ENCODE measurements at places on chromosomes 6 and 20. TPM values are rescaled to one million over a fixed set of nuclear protein-coding genes. Genes with fewer than 3 reads are reported as not detected.
A peak's percentile ranks its signal among the peaks of the same experiment; 100 is the strongest.

CLDN20 gene
- 0.21 TPM for total RNA-seq

GABRR2 gene
- total RNA-seq, result 1.0 TPM

ZSCAN31 gene
- 0.79 TPM for total RNA-seq

CALHM6 gene
- total RNA-seq, result 24.8 TPM

AIF1 gene
- 69.6 TPM for total RNA-seq

DOK5 gene
- total RNA-seq, result 37.1 TPM

OXT gene
- total RNA-seq, result not detected

IL17A gene
- not detected for total RNA-seq

SNRPB gene
- 567 TPM for total RNA-seq

WFDC10B gene
- not detected for total RNA-seq

NEDD9 gene
- 36.9 TPM for total RNA-seq

ASCC3 gene
- 65.6 TPM for total RNA-seq

- DNase-seq, result no peak
Observed at GRCh38 chr6:160207618-160208017, 51.0 kb downstream of the SLC22A2 start.

GRCh38 chr6:136076496-136076895 is 173.6 kb downstream of the MTFR2 start:
- no peak for DNase-seq

DNA sequence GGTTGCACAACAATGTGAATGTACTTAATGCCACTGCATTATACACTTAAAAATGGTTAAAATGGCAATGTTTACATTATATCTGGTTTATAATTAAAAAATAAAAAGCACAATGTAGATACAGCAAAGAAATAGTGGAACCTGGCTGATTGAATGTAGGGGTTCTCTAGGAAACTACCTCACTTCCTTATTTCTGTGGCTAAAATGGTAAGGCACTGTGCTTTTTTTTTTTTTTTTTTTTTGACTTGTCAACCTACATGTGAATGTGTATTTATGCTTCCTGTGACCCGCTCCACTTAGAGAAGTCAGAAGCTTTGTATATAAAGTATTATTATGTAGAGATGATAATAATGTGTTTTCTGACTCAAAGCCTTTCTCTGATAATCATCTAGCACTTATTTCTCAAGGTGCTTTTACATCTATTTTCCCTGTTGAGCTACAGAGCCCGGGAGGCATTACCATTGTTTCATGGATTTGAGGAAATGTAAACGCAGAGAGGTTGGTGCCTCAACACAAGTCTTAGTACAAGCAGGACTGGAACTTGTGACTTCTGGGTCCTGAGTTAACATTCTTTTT is 55.0 kb downstream of the SOX4 start:
- DNase-seq, result no peak

DNA sequence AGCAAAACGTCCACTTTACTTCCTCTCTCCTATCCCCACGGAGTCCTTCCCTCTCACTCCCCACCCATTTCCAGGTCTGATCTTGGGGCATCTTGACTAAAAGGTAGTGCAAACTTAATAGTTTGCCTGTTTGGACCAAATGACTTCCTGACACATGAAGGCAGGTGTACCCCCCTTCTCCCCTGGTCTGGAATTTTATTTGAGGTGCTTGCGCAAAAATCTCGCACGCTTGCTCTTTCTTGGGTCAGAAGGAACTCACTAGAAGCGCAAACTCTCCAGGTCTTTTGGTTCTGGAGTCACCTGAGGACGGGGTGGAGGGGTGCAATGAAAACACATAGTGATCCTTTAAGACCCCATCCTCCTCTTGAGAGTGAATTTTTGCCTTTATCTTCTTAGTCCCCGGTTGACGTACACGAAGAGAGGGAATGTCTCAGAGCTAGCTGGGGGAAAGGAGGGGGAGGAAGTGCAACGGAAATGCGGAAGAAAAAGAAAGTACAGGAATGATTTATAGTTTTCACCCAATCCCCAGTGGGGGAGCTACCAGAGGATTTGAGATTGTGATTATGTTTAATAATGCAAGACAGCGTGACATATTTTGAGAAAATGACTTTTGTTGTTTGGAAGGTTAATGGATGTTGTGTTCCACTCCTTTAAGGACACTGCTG is 4.9 kb downstream of the ADGRB3 start:
- no peak for DNase-seq

DNA sequence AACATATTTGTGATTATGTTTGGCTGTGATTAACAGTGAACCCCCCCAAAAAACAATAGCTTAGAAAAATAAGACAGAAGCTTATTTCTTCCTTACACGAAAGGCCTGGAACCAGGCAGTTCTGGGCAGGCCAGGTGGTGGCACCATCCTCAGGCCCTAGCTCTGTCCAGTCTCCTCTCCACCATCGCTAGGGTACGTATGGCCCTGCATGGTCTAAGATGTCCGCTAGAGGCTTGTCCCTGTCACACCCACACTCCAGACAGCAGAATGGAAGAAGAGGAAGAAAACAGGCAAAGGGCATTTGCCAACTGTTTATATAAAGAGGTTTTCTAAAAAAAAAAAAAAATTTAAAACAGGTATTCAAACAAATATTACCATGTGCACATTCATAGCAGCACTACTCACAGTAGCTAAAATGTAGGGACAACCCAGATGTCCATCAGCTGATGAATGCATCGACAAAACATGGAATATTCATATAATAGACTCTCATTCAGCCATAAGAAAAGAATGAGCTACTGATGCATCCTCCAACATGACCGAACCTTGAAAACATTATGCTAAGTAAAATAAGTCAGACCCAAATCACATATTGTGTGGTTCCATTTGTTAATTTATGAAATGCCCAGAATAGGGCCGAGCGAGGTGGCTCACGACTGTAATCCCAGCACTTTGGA is 6.7 kb downstream of the TGM3 start:
- no peak for DNase-seq

DNA sequence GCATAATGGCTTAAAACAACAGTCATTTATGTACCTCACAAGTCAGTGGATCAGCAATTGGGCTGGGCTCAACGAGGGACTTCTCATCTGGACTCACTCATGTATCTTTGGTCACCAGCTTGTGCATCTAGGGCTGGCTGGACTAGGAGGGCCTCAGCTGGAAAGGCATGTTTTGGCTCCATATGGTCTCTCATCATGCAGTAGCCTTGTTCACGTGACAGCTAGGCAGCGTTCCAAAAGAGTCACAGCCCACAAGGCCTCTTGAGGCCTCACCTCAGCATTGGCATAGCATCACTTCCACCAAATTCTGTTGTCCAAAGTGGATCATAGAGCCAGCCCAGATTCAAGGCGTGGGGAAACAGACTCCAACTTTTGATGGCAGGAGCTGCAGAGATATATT is 110.1 kb downstream of the MAFB start:
- no peak for DNase-seq

GRCh38 chr20:14913896-14914620 is 576.6 kb upstream of the FLRT3 start:
- DNase-seq, result no peak

- DNase-seq, result no peak
Observed at GRCh38 chr6:108222504-108222903, 38.3 kb downstream of the SNX3 start.

DNA sequence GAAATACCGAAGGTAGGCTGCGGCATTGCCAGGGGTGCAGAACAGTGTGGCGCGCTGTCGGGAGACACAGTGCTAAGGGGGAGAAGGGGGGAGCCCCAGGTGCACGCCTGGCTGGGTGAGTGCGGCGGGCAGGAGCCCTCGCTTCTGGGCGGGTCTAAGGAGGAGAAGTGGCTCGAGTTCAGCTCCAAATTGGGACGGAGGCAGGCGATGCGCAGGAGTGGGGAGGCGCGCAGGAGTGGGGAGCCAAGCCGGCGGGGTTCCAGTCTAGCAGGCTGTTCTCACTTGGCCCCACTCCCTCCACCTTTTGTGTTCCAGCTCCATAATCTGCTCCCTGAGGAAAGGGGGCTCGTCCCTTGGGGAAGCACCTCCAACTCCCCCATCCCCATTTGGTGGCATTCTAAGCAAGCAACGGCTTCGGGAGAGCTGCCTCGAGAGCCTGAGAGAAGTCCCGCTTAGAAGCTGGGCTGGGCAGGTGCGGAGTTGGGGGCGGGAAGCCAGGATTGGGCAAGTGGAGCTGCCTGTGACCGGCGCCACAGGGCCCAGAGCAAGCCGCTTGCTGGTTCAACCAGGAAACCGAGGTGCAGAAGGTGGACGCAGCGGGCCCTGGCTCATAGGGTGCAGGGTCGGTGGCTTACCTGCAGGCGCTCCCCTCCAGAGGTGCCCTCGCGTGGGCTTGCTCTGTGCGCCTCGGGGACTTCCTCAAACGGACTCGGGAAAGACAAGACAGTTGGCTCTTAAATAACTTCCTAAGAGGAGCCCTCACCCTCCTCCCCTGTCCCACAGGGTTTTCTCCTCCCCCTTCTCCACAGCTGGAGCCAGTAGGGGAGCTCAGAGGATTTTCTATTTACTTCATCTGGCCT is at the start of gene F13A1:
F13A1 (minus strand) TSS at position 711 of the 860 bp plus-strand sequence. CDS start 1,998 bp downstream, outside the sequence.
- DNase-seq, result peak; percentile 47

DNA sequence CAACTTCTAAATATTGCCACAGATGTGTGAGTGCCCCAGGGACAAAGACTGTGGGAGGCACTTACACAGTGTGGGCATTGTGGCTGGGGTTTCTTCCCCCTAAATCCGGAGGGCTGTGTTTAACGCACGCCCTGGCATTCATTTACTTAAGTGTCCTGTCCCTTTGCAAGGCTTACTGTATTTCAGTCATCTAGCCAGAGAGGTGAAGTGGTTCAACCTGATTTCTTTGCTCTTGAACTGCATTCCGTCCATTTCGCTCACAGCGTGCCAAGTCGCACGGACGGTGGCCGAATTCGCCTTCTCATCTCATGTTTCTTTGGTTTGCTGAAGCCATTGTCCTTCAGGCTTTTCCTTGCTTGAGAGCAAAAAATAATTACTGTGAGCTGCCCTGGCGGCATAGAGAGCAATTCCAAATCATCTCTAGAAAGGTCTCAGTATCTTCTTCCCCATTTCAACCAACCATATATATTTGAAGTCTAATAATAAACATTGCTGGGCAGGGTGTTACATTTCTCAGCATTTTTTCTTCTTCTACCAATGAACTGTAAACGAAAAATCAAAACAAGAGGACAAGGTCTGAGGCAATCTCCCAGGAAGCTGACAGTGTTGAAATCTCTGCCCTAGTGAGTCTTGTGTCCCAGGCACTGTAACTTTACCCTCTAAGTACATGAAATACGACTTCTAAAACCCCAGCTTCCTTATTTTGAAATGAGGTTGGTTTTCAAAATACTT is 16.9 kb downstream of the SYTL3 start:
- DNase-seq, result no peak

DNA sequence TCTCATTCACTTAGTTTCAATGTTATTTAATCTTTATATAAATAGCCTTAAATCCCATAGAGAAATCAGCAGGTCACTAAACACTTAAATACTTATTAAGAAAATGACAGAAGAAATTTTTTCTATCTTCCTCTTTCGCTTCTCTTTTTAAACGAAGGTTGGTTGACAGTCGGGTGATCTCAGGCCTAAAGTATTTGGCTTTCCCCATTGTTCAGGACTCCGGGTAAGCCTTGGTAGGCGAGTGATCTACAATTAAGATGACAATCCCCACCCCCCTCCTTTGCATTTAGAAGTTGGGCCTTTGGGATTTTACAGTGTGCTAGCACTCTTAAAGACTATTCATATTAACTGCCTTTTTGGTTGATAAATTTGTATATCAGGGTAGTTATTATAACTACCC is 19.7 kb upstream of the UTRN start:
- DNase-seq, result no peak

- DNase-seq, result no peak
Observed at GRCh38 chr20:24697411-24697810, 228.0 kb downstream of the SYNDIG1 start.

GRCh38 chr6:48476257-48476656 is 365.3 kb upstream of the PTCHD4 start:
- DNase-seq, result no peak

DNA sequence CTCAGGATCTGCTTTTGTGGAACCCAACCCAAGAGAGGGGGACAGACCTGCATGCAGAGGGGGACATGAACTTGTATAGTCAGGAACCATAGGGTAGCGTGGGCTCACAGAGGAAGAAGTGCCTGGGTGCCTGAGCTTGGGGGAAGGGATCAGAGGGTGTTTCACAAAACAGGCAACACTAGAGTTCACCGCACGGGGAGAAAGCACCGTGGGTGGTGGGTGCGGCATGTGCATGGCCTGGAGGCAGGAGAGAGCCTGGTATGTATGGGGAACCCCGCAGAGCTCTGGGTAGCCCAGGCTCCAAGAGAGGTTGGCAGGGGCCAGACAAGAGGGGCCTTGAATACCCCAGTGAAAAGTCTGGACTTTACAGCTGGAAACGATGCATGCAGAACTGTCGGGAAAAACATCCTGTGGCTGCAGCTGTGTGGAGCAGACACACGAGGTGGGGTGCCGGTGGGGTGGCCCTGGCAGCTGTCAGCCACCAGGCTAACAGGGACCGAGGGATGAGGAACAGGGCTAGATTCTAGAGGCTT is 6.7 kb upstream of the EMILIN3 start:
- DNase-seq, result no peak

GRCh38 chr6:129597023-129597713 is 112.8 kb downstream of the ARHGAP18 start:
- DNase-seq, result no peak

- DNase-seq, result no peak
Observed at GRCh38 chr6:144123836-144124235, 26.5 kb upstream of the STX11 start.

DNA sequence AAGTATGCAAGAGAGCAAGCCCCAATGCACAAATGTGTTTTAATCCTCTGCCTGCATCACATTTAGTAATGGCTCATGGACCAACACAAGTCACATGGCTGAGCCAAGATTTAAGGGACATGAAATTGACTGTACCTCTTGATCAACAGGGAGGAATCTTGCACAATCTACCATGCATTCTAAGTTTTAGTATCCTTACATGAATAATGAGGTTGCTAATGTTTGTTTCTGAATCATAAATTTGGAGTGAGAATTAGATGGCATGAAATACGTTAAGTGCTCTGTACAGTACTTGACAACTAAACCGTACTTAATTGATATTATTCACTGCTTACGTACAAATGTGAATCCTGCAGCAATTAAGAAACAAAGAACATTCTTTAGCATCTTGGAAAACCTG is 553.8 kb upstream of the JAG1 start:
- DNase-seq, result no peak

DNA sequence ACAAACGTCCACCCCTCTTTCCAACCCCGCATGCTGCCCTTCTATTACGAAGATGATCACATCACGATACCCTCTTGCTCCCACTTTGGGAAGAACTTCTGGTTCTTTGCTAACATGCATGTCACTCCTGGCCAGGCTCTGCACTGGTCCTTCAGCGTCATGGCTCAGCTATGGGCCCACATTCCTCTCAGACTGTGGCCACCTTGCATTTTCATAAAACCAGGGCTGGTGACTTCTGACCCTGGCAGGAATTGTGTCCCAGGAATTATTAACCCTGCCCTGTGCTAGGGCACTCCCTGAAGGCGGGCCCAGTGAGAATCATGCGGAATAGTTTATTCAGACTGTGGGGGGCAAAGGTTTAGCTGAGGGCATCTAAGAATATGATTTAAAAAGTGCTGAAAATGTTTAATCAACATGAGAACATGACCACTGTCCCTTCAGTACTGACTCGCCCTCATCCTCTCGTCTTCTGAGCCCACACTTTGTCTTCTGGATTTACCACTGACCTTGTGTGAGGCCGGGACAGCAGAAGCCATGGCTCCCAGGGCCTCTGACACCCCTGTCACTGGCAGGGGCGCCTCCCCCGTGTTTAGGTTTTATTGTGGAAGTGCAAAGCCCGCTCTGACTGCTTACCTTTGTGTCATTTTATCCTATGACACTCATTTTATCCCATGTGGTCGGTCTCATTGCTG is 38.1 kb upstream of the THBS2 start:
- DNase-seq, result peak; percentile 20

Measured in activated CD4-positive, alpha-beta T cell treated with anti-CD3 and anti-CD28 coated beads, Interleukin-2, amount 10 ng/mL, durations not matched to agents 24 days and 14 days (primary cell).